Camera-type eye (tissue), 1 donor: ENCODE measurements at places on chromosomes 7 and 10. TPM values are rescaled to one million over a fixed set of nuclear protein-coding genes. Genes with fewer than 3 reads are reported as not detected.

The ENKUR gene
- 1.7 TPM for total RNA-seq

The SCART1 gene
- total RNA-seq = 2.9 TPM

The SPDYE2B gene
- not detected for total RNA-seq

The SPDYE8 gene
- not detected for total RNA-seq

The SPACDR gene
- not detected for total RNA-seq

The SPAM1 gene
- not detected for total RNA-seq
